ENCODE measurements at places on chromosomes 12 and 14.

- peak; percentile 15 for DNase-seq
Observed at GRCh38 chr12:92216092-92216491, 70.4 kb upstream of the BTG1 start.

- DNase-seq, result peak; percentile 22
Observed at GRCh38 chr14:32074887-32075572, 2.1 kb upstream of the ARHGAP5 start.

GRCh38 chr12:132765361-132765760 is 3.7 kb upstream of the ANKLE2 start:
- no peak for DNase-seq

DNA sequence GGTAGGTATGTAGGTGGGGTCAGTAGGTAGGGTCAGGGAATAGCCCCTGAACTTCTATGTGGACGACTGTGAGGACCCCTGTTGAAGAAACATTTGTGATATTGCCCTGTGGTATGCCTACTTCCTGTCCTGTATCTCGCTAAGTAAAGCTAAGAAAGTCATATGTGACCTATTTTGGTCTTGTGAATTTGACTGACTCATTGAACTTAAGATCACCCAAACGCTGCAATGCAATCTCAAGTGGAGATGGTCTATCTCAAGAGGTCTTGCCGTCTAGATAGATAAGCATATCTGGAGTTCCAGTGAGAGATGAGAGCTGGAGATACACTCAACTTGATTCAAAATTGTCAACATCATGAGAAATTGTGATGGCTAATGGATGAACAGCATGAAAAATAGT is 73.8 kb downstream of the TRAFD1 start:
- no peak for DNase-seq
